ENCODE measurements at places on chromosomes 4 and X. TPM values are rescaled to one million over a fixed set of nuclear protein-coding genes. Genes with fewer than 3 reads are reported as not detected.

PFKFB1 gene
- polyA plus RNA-seq, result 0.15 TPM

MOB1B gene
- 5.6 TPM for polyA plus RNA-seq

REELD1 gene
- not detected for polyA plus RNA-seq

AWAT2 gene
- not detected for polyA plus RNA-seq

TRAM1L1 gene
- 0.85 TPM for polyA plus RNA-seq

CSN3 gene
- not detected for polyA plus RNA-seq

DACH2 gene
- not detected for polyA plus RNA-seq

PF4V1 gene
- not detected for polyA plus RNA-seq

RFC1 gene
- polyA plus RNA-seq, result 32.6 TPM

SSX2B gene
- not detected for polyA plus RNA-seq

ZDHHC15 gene
- polyA plus RNA-seq, result not detected

TLR10 gene
- polyA plus RNA-seq, result not detected

FGF16 gene
- not detected for polyA plus RNA-seq

MCF2 gene
- polyA plus RNA-seq, result not detected

Data from BJ (cell line).